ENCODE measurements at places on chromosomes 1 and 21. TPM values are rescaled to one million over a fixed set of nuclear protein-coding genes. Genes with fewer than 3 reads are reported as not detected.

DNA sequence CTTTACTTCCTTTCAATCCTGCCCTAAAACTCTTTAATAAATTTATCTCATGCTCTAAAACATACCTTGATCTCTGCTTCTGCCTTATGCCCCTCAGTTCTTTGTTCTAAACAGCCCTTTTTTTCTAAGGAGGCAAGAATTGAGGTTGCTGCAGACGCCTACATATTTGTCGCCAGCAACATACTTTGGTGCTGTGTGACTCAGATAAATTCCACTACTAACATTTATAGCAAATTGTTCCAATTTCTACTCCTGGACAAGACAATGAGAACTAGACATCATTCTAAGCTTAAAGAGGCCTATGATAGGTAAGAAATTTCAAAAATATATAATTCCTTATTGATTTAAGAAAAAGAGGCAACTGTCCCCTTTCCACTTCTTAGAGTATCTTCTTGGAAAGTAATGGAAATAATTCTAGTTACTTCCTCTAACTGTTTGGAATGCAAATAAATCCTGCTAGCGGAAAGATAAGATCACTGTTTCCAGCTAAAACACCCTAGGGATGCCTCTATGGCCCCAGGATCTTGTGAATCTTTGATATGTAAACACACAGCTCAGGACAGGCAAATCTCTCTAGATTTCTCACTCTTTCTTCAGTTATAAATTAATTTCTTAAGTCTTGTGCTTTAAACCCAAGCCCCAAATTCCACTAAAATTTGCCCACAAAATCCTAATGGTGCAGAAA is 869.1 kb downstream of the KCNT2 start:
- H3K4me3 ChIP-seq, result no peak overlapping the region
- no peaks in the 10 kb centered on the region for H3K27me3 ChIP-seq
- no peaks in the 10 kb centered on the region for H3K36me3 ChIP-seq
- H3K4me1 ChIP-seq, result peaks cover 6% of the 10 kb centered on the region

GRCh38 chr1:232457595-232457994 is 172.3 kb downstream of the SIPA1L2 start:
- no peak overlapping the region for H3K4me3 ChIP-seq
- no peak for DNase-seq
- peaks cover 9% of the 10 kb centered on the region for H3K36me3 ChIP-seq
- no peaks in the 10 kb centered on the region for H3K4me1 ChIP-seq

DNA sequence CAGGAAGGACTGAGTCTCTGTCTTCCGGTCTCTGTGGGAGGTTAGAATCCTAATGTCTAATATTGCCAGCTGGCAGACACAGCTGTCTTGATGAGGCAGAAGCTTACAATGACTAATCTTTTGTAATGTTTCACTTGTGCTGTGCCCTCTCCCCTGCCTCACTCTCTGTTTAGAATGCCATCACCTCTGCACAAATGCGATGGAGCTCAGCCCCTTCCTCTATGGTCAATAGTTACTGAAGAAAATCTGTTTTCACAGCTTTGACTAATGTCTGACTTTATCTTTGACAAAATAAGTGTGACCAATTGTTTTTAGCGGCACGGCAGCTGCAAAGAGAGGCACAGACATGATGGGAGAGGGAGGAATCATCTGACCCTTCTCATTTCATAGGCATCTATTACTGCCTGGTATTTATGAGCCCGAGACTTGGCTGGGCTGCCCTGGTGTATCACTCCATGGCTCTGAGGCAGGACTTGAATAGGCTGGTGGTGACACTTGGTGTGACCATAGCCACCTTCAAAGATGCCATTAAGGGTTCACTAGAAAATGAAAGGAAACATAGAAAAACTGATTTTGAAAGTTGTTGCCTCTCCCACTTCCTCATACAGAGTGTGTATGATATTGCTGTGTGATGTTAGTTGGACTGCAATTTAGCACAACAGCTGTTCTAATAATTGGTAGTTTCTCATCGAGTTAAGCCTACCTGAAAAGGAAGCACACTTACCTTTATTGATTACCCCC is 163.2 kb upstream of the NBPF11 start:
- DNase-seq, result no peak
- no peak overlapping the region for H3K4me3 ChIP-seq
- H3K27ac ChIP-seq, result no peak overlapping the region
- no peaks in the 10 kb centered on the region for H3K4me1 ChIP-seq

GRCh38 chr1:228838717-228839500 is 103.6 kb downstream of the RHOU start:
- H3K36me3 ChIP-seq, result no peaks in the 10 kb centered on the region
- H3K4me3 ChIP-seq, result no peak overlapping the region
- peak; percentile 16 for DNase-seq
- peak overlapping the region; percentile 92 for H3K27ac ChIP-seq
- H3K27me3 ChIP-seq, result no peaks in the 10 kb centered on the region
- H3K4me1 ChIP-seq, result peaks cover 59% of the 10 kb centered on the region

DNA sequence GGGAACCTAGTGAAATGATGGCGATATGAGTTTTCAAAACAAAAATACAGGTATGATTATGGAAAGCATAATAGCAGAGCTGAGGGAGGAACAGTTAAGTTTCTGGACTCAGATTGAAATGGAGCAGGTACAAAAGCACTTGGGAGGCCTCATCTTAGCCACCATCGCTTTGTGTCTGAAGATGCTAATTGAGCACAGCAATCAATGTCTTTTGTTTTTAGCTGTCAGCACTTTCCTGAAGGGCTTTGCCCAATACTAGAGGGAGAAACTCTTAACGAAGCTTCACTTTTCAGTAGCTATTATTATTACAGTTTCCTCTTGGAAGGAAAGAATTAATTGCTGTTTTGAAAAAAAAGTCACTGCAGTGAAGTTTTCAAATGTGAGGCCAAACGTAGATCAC is 348.7 kb downstream of the RWDD3 start:
- H3K27ac ChIP-seq, result no peak overlapping the region
- no peaks in the 10 kb centered on the region for H3K27me3 ChIP-seq
- no peak for DNase-seq

DNA sequence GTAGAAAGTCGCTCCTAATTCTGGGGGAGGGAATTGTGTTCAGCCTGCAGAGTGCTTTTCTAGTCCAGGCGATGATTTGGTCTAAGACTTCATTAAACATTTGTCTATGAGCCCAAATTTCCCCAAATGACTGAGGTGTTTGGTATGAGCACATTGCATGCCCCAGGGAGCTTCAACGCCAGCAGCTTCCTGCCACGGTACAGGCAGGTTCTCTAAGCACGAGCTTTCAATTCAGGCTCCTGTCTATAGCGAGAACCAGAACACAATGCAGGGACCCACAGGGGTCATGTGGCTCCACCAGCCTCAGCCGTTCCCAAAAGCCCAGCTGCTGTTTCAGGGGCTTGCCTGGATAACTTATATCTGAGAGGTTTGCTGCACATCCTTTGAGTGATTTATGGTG is 34.1 kb upstream of the H6PD start:
- H3K36me3 ChIP-seq, result no peaks in the 10 kb centered on the region
- H3K27me3 ChIP-seq, result peaks cover 75% of the 10 kb centered on the region
- H3K4me3 ChIP-seq, result no peak overlapping the region
- no peak overlapping the region for H3K27ac ChIP-seq

DNA sequence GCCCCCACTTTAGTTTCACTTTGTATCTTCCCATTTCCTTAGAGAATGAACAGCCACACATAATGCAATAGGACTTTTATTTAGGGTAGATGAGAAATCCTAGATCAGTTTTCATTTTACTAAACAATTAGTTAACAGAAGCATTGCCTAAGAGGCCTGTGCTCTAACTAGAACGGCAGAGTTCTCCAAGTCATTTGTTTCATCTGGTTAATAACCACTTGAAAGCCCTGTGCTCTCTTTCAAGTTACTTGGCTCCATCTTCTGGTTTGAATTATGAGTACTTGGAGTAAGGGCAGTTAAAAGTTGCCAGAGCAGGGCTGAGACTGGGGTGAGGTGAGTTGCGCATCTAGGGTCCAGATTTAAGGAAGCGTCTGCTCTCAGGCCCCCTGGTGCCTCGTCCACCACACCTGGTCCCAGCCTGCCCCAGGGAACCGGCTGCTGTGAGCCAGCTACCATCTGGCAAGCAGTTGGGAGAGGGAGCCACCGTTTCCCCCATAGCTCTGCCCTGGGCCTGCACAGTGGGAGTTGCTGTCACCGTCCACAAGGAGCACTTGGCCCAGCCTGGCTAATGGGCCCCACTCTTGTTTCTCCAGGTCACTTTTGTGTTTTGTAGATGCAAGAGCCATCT is 18.1 kb upstream of the SLC44A3 start:
- H3K4me3 ChIP-seq, result no peak overlapping the region
- H3K27ac ChIP-seq, result peak overlapping the region; percentile 58
- peaks cover 34% of the 10 kb centered on the region for H3K4me1 ChIP-seq
- H3K27me3 ChIP-seq, result no peaks in the 10 kb centered on the region
- peak; percentile 74 for DNase-seq

DNA sequence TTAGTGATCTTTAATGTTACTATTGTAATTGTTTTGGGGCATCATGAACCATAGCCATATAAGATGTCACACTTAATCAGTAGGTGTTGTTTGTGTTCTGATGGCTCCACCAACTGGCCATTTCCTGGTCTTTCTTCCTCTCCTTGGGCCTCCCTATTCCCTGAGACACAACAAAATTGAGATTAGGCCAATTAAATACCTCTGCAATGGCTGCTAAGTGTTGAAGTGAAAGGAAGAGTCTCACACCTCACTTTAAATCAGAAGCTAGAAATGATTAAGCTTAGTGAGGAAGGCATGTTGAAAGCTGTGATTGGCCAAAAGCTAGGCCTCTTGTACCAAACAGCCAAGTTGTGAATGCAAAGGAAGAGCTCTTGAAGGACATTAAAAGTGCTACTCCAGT is 30.7 kb downstream of the PPP2R5A start:
- H3K27me3 ChIP-seq, result no peaks in the 10 kb centered on the region
- H3K27ac ChIP-seq, result no peak overlapping the region
- no peak overlapping the region for H3K4me3 ChIP-seq
- H3K4me1 ChIP-seq, result peaks cover 5% of the 10 kb centered on the region
- DNase-seq, result no peak

DNA sequence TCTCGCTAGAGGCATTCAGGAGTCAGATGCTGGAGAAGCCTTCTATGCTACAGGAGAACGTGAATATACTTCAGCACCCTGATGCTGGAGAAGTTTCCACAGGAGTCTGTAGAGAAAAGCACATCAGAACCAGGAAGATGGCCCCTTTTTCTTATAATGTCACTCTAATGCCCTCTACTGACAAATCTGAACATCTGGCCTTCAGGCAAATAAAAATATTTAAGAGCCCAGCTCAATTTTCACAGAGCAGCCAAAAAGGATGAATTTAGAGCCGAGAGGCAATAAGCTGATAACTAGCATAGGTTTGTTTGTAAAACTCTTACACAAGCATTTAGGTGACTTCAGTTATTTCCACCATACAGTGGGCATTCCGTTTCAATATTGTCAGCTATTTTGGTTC is 3.8 kb upstream of the RRP15 start:
- H3K27ac ChIP-seq, result no peak overlapping the region
- no peak for DNase-seq
- no peaks in the 10 kb centered on the region for H3K36me3 ChIP-seq
- no peak overlapping the region for H3K4me3 ChIP-seq

DNA sequence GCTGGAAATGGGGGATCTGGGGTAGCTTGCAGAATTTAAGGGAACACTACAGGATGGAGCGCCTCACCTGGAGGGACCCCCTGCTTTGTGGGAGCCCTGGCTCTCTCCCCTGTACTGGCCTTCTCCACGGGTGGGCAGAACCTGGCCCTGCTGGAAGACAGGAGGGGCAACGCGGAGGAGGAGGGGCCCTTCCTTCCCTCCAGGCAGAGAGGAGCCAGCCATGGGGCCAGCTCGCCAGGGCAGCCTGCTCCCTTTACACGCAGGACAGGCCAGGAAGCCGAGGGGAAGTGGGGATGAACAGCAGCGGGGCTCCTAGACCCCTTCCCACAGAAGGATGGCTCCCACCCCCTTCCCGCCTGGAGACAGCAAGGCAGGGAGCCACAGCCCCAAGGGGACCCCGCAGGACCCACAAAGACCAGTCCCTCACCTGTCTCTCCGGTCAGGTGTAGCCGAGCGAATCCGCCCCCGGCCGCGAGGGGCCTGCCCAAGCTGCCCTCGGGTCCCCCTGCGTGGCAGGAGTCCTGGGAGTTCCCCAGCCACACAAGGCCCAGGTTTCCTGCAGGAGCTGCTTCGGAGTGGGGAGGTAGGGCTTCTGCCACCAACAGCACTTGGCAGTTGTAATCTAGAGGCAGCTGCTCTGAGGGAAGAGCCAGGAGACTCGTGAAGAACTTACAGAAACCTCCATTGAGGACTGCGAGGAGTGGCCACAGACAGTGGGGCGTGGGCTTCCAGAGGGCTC is 1.6 kb upstream of the SLC19A1 start:
- no peak for DNase-seq
- no peaks in the 10 kb centered on the region for H3K36me3 ChIP-seq
- peaks cover 19% of the 10 kb centered on the region for H3K4me1 ChIP-seq
- no peak overlapping the region for H3K27ac ChIP-seq
- no peak overlapping the region for H3K4me3 ChIP-seq

GRCh38 chr1:91171898-91172297 is 150.1 kb upstream of the ZNF644 start:
- peaks cover 5% of the 10 kb centered on the region for H3K27me3 ChIP-seq
- H3K4me1 ChIP-seq, result no peaks in the 10 kb centered on the region
- no peaks in the 10 kb centered on the region for H3K36me3 ChIP-seq
- H3K27ac ChIP-seq, result no peak overlapping the region

- H3K4me3 ChIP-seq, result no peak overlapping the region
- no peaks in the 10 kb centered on the region for H3K36me3 ChIP-seq
- H3K27me3 ChIP-seq, result no peaks in the 10 kb centered on the region
- peaks cover 95% of the 10 kb centered on the region for H3K4me1 ChIP-seq
- peak overlapping the region; percentile 86 for H3K27ac ChIP-seq
These were observed 109.7 kb upstream of the IRF2BP2 start for GRCh38 chr1:234719454-234720251.

- H3K4me1 ChIP-seq, result peaks cover 37% of the 10 kb centered on the region
- peaks cover 48% of the 10 kb centered on the region for H3K36me3 ChIP-seq
- peak overlapping the region; percentile 99 for H3K27ac ChIP-seq
- H3K27me3 ChIP-seq, result no peaks in the 10 kb centered on the region
These were observed 4.4 kb upstream of the ELF3 start for GRCh38 chr1:202005958-202006357.

GRCh38 chr21:45091550-45092322 is 17.4 kb downstream of the ADARB1 start:
- H3K27ac ChIP-seq, result no peak overlapping the region
- no peaks in the 10 kb centered on the region for H3K36me3 ChIP-seq
- DNase-seq, result no peak
- H3K4me1 ChIP-seq, result no peaks in the 10 kb centered on the region
- H3K4me3 ChIP-seq, result no peak overlapping the region

GRCh38 chr1:178543290-178543607 is 30.3 kb downstream of the TEX35 start:
- no peaks in the 10 kb centered on the region for H3K27me3 ChIP-seq
- peaks cover 10% of the 10 kb centered on the region for H3K36me3 ChIP-seq
- DNase-seq, result no peak
- H3K27ac ChIP-seq, result peak overlapping the region; percentile 92

Gene GBP5
- 1.7 TPM for polyA plus RNA-seq

Gene CHIT1
- polyA plus RNA-seq, result 0.18 TPM

Gene JAM2
- 11.3 TPM for polyA plus RNA-seq

Gene AIRE
- polyA plus RNA-seq, result 14.3 TPM

Gene RORC
- 8.7 TPM for polyA plus RNA-seq

Gene LCE1F
- polyA plus RNA-seq, result not detected

All from large intestine (tissue), 12 donors.